Stimulated activated CD4-positive, alpha-beta T cell treated with anti-CD3 and anti-CD28 coated beads, Interleukin-15, amount 100 ng/mL, for 1 hour (primary cell): ENCODE measurements at places on chromosomes 11 and 22.

DNA sequence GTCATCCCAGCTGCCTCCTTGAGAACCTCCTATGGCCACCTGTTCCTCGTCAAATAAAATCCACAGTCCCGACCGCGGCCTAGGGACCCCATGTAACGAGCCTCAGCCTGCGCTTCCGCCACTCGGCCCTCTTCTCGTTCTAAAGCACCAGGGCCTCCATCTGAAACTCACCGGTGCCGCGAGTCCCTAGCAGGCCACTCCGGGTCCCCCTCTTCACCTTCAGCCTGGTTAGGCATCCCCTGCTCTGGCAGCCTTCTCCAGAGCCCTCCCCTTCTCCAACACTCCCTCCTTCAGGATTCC lies 2.4 kb upstream of the SSTR3 start:
- DNase-seq: no peak

- DNase-seq: no peak
Observed at GRCh38 chr11:80638296-80638695, 1197.5 kb upstream of the TENM4 start.

GRCh38 chr11:75858613-75859012 lies 43.6 kb downstream of the UVRAG start:
- no peak for DNase-seq

DNA sequence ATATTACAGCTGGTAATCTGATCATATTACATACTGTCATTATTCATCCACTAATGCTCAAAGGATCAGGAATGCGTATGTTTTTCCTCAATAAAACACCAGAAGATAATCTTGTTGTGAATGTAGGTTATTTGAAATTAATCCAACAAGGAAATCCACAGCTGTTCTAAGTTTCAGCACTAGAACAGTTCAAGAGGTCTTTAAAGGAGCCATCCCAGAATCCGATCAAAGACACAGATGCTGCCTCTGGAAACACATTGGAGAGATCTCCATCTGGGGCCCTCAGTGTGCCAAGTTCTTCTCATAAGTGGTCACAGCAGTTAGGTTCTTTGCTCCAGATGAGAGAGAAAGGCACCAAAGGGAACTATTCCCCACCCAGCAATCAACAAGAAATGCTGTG lies 1955.1 kb upstream of the RAG2 start:
- DNase-seq: no peak

DNA sequence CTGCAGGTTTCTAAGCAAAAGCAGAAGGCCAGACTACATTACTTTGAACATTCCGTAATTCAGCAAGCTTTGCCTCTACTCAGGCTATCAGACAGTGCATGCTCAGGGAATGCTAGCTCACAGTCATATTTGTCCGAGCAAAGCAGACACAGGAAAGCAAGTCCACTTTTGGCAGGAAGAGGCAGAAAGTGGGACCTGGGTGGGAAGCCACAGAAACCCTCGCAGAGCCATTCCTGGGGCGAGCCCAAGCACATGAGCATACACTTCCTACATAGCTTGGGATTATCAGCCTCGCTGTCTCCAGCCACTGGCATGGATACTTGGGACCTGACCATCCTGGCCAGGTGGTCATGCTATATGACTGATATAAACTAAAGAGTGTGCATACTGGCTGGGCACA lies 113.3 kb downstream of the TRIM29 start:
- no peak for DNase-seq

GRCh38 chr11:71525938-71526495 lies 1.1 kb upstream of the KRTAP5-7 start:
- no peak for DNase-seq

GRCh38 chr11:44577231-44577830 lies 11.9 kb downstream of the CD82 start:
- no peak for DNase-seq

DNA sequence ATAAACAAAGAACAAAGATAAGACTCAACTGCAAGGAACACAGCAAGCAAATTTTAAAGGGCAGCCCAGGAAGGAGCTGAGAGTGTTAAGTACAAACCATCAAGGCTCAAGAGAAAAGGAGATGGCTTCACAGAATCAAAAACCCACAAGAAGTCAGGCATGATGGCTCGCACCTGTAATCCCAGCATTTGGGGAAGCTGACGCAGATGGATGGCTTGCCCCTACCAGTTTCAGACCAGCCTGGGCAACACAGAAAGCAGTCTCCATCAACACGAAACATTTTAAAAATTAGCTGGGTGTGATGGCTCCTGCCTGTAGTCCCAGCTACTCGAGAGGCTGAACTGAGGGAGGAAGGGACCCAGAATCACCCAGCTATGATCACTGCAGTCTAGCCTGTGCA lies 32.6 kb downstream of the MAPK1 start:
- DNase-seq: no peak

- DNase-seq: peak; percentile 12
Observed at GRCh38 chr22:43110444-43110926, at the start of gene BIK. Gene BIK (plus strand): TSS chr22:43110750. CDS start chr22:43124023, 13,273 bp downstream.

GRCh38 chr22:41285441-41285819 lies 557 bp downstream of the RANGAP1 start:
- peak; percentile 81 for DNase-seq

- no peak for DNase-seq
Observed at GRCh38 chr22:40240686-40241085, 63.0 kb downstream of the TNRC6B start.

GRCh38 chr22:35330258-35330861 lies 30.7 kb downstream of the TOM1 start:
- DNase-seq: peak; percentile 34

DNA sequence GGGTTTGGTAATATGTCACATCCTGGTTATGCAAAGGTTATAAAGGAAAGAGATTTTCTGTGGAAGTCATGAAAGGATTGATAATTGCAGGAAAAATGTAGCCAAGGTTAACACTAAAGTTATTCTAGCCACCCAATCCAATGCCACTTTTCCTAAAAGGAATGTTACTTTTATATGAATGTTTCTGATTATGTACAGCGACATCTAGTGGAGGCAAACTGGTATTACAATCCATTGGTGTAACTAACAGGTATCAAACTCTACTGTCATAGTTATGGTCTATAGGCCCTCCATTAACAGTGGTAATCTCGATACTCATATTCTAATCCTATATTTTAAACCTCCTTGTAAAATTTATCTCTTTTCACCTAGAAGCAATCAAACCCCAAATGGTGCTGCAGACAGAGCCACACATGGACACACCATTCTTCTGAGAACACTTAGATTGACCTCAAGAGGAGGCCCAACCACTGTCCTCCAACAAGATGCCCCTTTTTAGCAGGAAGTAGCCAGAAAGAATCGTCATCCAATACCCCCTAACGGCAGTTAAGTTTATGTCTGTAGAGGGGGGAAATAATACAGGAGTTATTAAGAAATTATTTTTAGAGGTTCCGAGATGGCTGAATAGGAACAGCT lies 74.9 kb upstream of the RAG2 start:
- no peak for DNase-seq

DNA sequence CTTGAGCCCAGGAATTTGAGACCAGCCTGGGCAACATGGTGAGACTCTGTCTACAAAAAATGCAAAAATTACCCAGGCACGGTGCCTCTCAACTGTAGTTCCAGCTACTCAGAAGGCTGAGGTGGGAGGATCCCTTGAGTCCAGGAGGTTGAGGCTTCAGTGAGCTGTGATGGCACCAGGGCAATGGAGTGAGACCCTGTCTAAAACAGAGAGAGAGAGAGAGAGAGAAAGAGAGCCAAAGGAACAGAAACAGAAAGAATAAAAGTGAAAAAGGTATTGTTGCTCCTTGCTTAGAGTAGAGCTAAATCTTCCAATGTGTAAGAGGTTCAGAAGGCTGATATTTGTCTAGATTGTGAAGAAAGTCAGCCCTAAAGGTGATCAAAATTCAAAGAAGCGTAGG lies 8.9 kb upstream of the ETS1 start:
- no peak for DNase-seq

GRCh38 chr11:128472128-128473089 lies 114.9 kb downstream of the ETS1 start:
- no peak for DNase-seq

- DNase-seq: no peak
Observed at GRCh38 chr11:60389279-60389910, 6.9 kb upstream of the MS4A14 start.

DNA sequence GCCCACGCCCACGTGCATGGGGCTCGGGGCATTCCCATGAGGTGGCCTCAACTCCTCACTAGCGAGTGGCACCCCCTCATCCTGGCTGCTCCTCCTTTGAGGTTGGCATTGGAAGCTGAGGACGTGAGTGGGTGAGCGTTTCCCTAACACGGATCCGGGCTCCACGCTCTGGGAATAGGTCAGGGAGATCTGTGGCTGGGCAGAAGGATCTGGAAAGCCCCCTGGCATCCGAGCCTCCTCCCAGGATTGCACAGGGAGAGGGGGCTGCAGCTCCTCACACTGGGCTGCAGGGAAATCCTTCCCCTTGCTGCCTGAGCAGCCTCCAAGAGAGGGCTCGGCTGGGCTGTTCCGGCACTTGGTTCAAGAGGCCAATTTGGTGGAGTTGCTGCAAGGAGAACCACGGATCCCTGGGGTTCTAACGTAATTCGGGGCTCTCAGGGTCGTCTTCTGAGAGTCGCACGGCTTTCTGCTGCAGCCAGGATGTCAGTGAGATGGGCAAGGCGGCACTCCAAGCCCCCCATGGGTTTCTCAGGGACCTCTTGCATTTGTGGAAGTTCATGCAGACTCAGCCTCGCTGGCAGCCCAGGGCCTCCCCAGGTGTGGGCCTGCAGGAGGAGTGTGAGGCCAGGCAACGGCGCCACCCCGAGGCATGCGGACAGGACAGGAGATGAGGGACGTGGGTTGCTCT lies 1119.0 kb downstream of the BRD1 start:
- no peak for DNase-seq

DNA sequence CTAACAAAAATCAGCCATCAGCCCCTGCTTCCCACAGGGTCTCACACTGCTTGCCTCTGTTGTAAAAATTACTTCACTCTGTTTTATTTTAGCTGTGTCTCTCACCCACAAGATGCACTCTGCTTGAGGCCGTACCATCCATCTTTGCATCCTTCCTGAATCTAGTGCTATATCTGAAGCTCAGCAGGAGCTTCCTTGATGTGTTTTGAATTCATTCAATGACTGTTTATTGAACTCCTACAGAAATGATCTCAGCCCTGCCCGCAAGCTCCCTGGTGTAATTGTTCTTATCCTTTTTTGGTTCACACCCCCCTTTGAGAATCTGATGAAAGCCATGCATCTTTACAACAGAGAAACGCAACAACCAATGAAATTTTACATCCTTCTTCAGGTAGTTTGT lies 310.2 kb upstream of the ZC3H12C start:
- no peak for DNase-seq

- no peak for DNase-seq
Observed at GRCh38 chr11:92295175-92296137, 70.8 kb downstream of the FAT3 start.

GRCh38 chr11:96130061-96130620 lies 206.2 kb upstream of the MTMR2 start:
- no peak for DNase-seq

GRCh38 chr22:35458547-35459422 lies 58.8 kb downstream of the MCM5 start:
- no peak for DNase-seq

DNA sequence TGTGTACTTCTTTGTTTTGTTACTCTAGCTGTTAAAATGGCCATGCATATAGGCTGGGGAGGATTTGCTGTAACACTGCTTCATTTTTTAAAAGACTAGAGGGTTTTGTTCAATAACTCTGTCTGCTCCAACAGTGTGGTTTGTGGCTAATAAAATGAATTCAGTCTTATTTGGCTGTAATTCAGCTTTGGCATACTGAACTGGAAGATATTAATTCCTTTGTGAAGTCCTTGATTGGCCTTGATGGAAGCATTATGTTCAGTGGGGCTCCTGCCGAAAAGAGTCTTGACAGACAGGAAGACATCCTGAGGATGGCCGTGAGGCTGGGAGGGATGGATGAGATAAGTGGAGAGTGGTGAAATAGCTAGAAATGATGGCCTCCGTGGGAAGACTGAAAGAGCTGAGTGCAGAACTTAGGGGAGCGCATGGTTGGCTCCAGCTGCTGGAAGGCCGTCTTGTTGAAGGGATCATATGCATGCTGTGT lies 44.8 kb upstream of the MYO18B start:
- no peak for DNase-seq

DNA sequence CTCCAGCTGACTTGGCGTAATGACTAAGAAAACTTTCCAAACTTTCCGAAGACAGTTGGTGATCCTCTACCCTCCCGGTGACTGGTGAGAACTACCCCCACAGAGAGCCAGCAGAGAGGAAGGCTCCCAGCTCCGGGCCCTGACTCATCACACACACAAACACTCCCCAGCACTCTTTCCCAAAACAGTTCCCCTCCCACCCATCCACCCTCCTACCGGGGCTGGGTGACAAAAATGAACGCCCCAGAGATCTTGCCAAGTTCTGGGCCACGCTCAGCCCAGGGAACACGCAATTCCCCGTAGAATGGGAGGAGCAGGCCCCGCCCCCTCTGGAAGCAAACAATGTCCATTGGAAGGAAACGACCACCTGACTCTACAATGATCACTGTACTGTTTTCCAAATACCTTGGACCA lies 21.3 kb upstream of the JAM3 start:
- DNase-seq: no peak

GRCh38 chr11:72743321-72744221 lies 8.6 kb downstream of the ARAP1 start:
- DNase-seq: no peak

DNA sequence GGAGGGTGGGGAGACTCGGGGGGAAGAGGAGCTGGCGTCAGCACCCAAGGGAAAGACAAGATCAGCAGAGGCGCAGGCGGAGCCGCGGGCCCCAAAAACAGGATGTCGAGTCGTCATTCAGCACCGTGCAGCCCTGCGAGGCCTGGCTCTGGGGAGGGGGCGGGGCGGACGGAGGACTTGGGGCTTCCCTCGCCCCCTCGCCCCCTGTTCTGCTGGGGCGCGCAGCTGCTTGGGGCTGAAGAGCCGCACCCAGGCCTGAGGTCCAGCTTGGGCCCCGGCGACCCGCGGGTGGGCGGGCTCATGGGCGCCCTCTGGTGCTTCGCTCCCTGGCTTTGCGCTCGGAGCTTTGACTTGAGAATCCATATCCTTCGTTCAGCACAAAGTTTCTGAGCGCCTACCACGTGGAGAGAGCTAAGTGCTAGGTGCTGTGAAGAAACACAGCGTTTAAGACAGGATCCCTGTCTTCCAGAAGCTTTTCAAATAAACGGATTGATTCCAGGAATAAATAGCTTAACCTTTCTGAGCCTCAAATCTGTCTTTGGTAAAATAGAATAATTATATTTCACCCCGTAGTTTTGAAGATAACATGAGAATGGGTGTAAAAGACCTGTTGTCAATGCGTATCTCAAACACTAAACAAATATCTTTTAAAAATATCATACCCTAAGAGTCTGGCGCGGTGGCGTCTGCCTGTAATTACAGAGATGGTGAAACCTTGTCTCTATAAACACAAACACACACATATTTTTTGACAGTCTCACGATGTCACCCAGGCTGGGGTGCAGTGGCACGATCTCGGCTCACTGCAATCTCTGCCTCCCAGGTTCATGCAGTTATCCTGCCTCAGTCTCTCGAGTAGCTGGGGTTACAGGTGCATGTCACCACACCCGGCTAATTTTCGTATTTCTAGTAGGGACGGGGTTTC lies 929 bp upstream of the RHOG start:
- DNase-seq: peak; percentile 85

- no peak for DNase-seq
Observed at GRCh38 chr11:14975252-14975587, 3.1 kb upstream of the CALCA start.

GRCh38 chr11:59898650-59899049 lies 20.1 kb downstream of the OOSP3 start:
- no peak for DNase-seq

GRCh38 chr22:21025266-21025665 lies 7.1 kb downstream of the SLC7A4 start:
- DNase-seq: no peak
